Cerebellum (tissue), 4 donors: ENCODE measurements at places on chromosomes 7 and 10. TPM values are rescaled to one million over a fixed set of nuclear protein-coding genes. Genes with fewer than 3 reads are reported as not detected.

NDUFB2 gene
- total RNA-seq = 50.7 TPM

ATP6V0E2 gene
- 100 TPM for total RNA-seq

- no peak for DNase-seq
Observed at GRCh38 chr10:61852261-61852660, 49.2 kb upstream of the ARID5B start.

- DNase-seq = no peak
Observed at GRCh38 chr10:103382769-103383168, 13.5 kb downstream of the ATP5MK start.

TACC2 gene
- total RNA-seq = 27.0 TPM
